ENCODE measurements at places on chromosomes 5 and 9. TPM values are rescaled to one million over a fixed set of nuclear protein-coding genes. Genes with fewer than 3 reads are reported as not detected.

Gene ROPN1L
- total RNA-seq = 0.35 TPM

Gene SLC6A18
- not detected for total RNA-seq

- no peak for DNase-seq
Measured at GRCh38 chr5:91830361-91830953, 447.3 kb upstream of the ARRDC3 start.

DNA sequence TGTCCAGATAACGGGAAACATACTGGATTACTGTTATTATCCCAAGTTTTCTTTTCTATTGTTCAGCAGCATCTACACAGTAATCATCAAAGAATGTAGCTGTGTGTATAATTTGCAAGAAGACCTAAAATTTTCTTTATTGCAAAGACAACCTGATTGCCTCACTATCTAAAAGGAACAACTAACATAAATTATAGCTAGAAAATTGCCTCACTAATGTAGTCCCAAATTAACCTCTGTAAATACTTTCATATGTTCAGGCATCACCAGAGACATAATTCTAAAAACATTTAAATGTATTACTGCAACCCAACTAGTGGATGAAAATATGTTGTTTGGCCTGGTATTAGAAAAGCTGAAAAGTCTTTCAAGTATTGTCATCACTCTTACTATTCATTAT is 275.4 kb downstream of the CDH12 start:
- DNase-seq = no peak

Gene GGTA1
- total RNA-seq = not detected

Gene BARHL1
- not detected for total RNA-seq

DNA sequence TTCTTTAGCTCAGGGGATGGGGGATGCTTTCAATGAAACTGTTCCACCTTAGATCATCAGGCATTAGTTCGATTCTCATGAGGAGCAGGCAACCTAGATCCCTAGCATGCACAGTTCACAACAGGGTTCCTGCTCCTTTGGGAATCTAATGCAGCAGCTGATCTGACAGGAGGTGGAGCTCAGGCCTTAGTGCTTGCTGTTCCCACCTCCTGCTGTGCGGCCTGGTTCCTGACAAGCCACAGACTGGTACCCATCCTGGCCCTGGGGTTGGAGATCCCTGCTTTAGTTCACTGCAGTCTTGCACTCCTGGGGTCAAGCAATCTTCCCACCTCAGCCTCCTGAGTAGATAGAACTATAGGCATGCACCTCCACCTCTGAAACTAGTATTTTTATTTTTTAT is 1369.8 kb upstream of the NUDT12 start:
- DNase-seq = no peak

Gene PPP1R26
- 39.3 TPM for total RNA-seq

Gene PNPLA7
- 0.26 TPM for total RNA-seq

DNA sequence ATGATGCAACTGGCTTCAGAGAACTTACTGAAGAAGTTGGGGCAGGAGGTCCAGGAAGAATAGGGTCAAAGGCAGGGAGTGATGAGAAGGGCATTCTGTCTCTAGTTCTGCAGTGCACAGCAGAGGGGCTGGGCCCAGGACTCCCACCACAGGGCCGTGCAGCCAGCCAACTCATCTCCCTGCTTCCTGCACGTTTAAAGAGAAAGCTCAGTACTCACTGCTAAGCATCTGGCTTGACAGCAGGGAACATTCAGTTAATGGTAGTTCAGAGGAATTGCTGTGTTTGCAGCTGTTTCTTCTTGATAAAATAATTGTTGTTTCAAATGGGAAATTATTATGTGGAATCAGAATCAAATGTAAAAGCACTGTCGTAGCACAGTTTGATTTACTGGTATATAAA is 25.6 kb upstream of the SCAMP1 start:
- DNase-seq = no peak

DNA sequence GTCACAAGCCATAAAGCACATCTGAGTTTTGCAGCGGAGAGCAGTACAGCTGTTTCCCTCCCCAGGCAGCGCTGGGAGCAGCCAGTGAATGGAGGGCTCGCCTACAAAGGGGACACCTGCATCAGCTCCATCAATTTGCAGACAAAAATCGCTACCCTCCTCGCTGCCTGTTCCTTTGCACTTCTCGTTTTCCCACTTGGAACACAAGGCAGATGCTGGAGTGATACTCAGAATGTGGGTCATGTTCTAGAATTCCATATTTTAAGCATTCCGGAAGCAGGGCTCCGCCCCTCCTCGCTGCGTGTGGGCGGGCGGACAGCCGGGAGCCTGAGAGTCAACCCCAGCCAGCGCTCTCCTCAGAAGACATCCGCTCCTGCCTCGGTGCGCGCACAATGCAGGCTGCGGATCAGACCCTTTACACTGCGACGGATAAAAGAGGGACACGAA is 92.1 kb downstream of the LMNB1 start:
- no peak for DNase-seq

Gene TRPM3
- 1.1 TPM for total RNA-seq

Gene CCDC192
- not detected for total RNA-seq

DNA sequence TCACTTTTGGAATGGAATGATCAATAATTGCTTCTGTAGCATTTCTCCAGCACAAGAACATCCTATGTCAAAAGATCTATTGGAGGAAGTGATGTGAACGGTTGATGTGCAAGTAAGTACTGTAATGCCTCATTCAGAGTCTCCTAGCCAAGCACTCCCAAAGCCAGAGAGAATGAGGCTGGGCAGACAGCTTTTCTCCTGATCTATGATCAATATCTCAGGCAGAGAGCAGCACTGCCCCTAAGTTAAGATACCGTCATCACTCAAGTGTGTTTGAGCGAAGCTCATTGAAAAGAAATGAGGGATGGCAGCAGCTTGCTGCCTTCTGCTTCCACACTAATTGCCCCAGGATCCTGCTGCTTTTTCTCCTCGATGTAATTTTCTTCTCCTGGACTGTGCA is 324.1 kb upstream of the GRAMD2B start:
- no peak for DNase-seq

- DNase-seq = no peak
Measured at GRCh38 chr9:85978496-85978895, 37.5 kb downstream of the NAA35 start.

Gene TAF11L13
- total RNA-seq = not detected

Gene PDCD1LG2
- 9.8 TPM for total RNA-seq

DNA sequence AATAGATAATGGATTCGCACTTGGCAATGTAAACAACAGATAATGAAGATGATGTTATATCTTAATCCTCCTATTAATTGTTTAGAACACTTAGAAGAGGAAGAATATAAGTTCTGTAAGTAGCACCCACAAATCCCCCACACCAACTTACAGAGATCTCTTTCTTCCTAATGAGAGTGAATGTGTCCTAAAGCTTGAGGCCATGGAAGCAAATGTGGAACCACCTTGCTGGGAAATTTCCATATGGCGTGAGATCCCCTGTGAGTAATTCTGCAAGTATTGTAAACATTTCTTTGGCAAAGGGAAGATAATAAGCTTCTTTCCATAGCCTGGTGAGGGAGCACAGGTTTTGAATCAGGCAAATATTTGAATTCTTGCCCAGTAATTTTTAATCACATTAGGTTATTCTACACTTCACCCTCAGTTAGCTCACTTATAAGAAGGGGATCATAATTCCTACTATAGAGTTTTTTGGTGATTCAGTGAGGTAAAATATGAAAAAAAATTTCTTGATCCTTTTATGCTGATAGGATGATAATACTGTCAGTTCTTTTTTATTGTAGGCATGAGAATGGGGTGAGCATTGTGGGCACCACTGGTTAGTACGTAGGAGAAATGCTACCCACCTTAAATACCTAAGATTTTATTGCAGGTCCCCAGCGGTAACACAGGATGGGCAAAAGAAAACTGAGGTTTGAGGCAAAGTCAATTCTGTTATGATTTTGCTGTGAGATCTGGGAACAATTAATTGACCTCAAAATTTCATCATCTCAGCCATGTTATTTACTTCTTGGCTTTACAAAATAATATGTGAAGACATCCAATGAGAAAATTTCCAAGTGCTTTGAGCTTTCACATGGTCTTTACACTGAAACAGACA is 574.8 kb downstream of the PSAT1 start:
- peak; percentile 87 for DNase-seq

Gene GDNF
- not detected for total RNA-seq

Gene SUB1
- 657 TPM for total RNA-seq

Gene CCL27
- not detected for total RNA-seq

Gene DMRTA1
- total RNA-seq = 1.4 TPM

Gene SLC34A1
- total RNA-seq = not detected

All from NCI-H460 (cell line).